ENCODE measurements at places on chromosomes 2 and 18.

- no peak for DNase-seq
Observed at GRCh38 chr2:18597618-18598017, 8.2 kb upstream of the NT5C1B start.

- peak; percentile 40 for DNase-seq
Observed at GRCh38 chr2:201344663-201345366, 12.3 kb downstream of the FLACC1 start.

DNA sequence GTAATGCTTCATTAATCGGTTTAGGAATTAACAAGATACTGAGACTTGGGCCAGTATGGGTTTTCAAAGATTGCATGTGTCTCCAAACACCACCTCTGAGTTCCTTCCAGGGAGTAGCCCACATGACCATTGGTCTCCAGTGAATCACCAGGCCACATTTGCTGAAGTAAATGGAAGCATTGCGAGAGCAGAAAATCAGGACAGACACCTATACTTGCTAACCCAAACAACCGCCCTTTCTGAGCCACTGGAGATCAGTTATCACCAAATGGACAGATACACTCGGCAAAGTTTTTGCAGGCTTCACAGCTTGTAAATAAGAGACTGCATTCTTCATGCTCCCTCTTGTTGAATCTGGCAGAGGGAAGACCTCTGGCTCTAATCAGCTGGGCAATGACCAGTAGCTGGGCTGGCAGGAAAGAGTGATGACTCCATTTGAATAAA, 40.9 kb downstream of the GATA6 start:
- DNase-seq = no peak

GRCh38 chr2:172285010-172285621, 142.3 kb upstream of the ITGA6 start:
- no peak for DNase-seq

DNA sequence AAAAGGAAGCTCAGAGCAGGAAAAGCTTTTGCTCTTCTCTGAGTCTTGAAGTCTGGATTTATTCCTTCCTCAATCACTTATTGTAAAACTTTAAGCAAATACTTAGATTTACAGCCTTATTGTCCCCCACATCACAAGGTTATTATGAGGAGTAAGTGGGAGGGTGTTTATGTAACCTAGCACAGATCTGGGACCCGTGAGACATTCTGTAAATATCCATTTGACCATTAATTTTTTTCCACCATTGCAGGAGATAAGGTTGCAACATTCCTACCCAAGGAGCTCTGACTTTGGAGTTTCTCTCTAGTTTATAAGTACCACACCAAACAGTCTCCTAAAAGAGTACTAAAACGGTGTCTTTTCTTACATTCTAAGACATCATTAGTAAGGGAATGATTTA, 52.1 kb upstream of the CTIF start:
- no peak for DNase-seq

- no peak for DNase-seq
Observed at GRCh38 chr2:215770668-215771067, 242.7 kb downstream of the MREG start.

DNA sequence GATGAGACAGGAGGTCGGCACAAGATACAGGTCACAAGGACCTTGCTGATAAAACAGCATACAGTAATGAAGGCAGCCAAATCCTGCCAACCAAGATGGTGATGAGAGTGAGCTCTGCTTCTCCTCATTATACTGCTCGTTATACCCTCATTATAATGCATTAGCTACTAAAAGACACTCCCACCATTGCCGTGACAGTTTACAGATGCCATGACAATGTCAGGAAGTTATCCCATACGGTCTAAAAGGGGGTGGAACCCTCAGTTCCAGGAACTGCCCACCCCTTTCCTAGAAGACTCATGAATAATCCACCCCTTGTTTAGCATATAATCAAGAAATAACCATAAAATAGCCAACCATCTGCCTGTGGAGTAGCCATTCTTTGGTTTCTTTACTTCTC, 224.2 kb downstream of the RBM43 start:
- no peak for DNase-seq

DNA sequence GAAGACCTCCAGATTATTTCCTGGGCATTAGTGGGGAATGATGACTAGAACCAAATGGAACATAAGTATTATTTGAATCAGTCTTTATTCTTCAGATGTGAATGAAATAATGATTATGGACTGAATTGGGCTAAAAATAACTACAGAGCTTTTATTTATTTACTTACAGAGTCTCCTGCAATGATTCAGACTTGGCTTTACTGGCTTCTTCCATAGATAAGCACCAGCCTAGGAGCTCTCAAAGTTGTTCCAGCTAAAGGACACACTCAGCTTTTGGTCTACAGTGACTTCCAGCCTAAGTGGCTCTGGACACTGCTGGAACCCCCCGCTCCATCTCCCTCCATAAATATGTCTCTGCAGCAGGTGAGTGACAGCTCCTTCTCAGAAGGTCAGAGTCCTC, 24.3 kb upstream of the ARHGAP25 start:
- DNase-seq = no peak

DNA sequence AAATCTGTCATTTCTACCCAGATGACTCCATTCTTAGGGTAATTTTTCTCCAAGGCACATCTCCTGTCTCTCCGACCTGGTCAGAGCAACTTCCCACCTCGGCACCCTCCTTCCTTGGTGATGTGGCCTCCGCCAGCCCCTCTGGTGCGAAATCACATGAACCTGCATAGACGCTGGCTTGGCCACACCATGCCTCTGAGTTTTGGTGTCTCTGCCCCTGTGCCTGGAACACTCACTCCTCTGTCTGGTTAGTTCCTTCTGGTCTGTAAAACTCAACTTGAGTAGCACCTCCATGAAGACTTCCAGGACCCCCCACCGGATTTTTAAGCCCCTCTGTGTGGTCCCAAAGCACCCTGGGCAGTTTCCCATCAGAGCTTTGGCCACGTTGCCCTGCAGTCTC, 83.2 kb upstream of the OTOS start:
- no peak for DNase-seq

DNA sequence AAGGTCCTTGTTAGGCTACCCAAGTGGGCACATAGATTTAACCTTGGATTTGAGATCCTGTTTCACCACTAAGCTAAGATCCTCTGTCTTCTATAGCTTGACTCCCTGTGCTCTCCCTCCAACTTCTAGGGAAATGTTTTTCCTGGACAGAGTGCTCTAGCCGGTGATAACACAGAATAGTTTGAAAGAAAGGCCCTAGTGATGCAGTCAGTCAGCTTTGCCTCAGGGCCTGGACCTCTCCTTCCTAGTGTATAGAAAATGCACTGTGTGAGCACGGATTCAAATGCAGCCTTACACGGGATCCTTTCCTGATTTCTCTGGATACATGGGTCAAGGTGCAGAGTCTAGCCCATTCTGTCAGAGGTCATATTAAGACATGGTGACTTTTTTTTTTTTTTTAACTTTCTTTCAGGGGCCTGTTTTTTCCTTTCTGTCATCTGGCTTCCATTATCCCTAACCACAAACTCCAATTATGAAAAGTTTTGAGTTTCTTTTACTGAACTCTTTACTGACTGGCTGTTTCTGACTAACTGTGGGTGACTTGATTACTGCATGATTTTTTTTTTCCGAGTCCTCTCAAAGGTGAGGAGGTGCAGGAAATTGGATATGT, 122.6 kb downstream of the LRP1B start:
- DNase-seq = no peak

GRCh38 chr2:126971481-126972278, 73.0 kb downstream of the TEX51 start:
- peak; percentile 78 for DNase-seq

GRCh38 chr2:54557601-54558187, 101.6 kb downstream of the SPTBN1 start:
- peak; percentile 65 for DNase-seq

- DNase-seq = peak; percentile 78
Observed at GRCh38 chr2:26942543-26943295, 27.7 kb upstream of the MAPRE3 start.

DNA sequence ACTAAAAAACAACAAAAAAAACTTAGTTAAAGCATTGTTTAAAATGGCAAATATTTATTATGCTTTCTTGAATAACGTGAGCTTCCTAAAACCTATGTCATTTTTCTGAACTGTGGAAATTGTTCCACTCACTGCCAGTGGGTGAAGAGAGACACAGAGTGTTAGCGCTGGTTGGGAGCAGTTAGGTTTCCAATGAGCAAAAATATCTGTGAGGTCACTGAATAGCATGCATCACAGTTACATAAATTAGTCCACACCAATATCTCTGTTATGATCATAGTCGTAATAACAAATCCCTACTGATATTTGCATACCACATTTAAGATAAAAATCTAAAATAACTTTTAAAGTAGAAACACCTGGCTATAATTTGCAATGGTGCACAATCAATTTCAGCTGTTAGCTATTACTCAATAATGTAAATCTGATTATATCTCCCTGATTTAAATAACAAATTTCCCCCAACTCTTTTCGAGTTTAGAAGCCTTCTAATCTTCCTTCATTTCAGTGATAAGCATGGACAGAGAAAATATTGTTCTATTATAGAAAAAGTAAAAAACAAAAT, 1094.0 kb upstream of the KLHL29 start:
- DNase-seq = no peak

- no peak for DNase-seq
Observed at GRCh38 chr2:216774620-216775019, 79.3 kb upstream of the IGFBP5 start.

DNA sequence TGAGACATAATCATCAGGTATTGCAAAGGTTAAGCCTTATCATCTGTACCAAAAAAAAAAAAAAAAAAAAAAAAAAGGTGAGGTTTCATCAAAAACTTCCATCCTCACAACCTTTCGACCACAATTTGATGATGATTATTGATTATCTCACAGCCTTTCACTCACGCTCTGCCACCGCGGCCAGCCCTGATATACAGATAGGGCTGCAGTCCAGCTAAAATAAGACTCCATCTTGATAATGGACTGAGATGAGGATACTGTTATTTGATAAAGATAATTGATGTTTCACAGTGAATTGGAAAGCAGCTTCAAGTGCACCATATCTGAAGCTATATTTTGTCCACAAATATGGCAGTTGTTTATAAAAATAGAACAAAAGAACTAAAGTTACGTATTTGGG, 159.7 kb upstream of the BOD1L2 start:
- no peak for DNase-seq

DNA sequence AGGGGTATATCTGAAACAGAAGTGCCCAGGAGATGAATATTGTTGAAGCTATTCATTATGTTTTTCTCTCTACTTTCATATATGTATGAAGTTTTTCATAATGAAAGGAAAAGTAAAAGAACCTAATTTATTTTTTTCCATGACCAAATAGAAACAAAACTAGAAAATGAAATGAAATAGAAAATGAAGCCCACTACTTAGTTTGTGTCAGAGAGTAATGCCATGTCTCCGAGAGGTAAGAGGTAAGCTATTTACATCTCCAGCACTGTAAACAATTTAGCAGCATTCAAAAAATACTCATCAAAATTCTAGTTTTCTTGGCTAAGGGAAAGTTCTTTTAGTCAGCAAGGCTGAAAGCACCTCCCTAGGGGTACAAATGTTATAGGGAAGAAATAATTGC, 238.6 kb downstream of the PTH2R start:
- DNase-seq = no peak

- DNase-seq = peak; percentile 33
Observed at GRCh38 chr2:37625796-37626571, 45.5 kb downstream of the CDC42EP3 start.

DNA sequence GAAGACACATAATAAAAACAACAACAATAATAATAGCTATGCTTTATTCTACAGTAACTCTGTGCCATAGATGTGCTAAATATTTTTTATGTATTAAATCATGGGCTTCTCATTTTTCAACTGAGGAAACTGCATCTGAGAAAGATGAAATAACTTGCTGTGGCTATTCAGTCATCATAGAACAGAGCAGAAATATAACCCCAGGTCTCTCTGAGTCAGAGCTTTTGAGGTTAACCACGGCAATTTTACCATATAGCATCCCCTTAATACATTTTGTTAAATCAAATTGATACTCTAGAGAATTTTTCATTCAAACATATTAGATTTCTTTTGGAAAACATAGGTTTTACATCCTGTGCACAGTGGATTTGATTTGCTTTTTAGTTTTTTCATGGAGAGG, 586.6 kb upstream of the KLHL29 start:
- no peak for DNase-seq

DNA sequence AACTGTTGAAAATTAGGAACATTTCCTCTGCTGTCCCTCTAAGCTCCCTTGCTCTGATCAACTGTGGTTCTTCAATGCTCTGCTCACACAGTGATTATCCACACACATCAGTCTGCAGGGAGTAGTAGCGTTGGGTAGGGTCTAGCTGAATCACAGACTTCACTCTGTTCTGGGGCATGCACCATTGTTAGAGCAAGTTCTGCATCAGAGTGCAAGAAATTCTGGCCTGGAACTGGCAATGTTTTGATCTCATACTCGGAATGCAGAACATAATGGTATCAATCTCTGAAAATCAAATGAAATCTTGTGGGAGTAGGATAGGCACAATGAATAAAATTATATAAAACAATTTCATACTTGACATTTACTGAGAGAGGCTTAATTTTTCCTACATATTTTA, 55.3 kb downstream of the HRH4 start:
- DNase-seq = no peak

- DNase-seq = no peak
Observed at GRCh38 chr2:99779276-99779675, 289.5 kb upstream of the REV1 start.

- DNase-seq = no peak
Observed at GRCh38 chr2:123688231-123688940, 336.7 kb upstream of the CNTNAP5 start.

DNA sequence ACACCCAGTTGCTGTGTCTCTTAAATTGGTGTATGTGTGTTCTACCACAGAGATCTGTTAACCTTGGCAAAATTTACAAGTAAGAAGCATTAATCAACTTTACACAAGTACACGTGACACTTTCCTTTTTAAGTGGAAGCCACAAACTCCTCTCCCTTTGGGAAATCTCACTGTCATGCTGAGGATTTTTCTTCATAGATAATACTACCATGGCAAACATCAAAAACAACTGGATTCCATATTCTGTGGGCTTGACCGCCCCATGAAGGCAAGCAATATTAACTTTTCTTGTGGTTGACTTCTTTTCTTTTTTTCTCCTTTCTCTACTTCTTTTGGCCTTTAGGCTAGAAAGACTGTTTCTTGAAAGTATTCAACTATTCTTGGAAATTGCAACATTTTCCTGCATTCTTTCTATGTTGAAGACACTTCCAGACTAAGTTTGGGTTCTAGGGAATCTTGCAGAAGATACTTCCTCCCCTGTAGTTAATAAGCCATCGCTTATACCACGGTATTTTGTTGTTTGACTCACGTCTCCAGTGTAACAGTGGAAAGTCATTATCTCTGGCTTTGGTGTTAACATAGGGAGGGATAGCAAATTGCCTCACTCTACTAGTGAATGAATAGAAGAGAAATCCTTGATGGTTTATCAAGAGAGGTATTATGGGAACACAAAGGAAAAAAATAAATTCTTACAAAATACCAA, 79.5 kb downstream of the SLC8A1 start:
- DNase-seq = no peak
